Lung (tissue), 17 donors: ENCODE measurements at places on chromosomes 6 and 20. TPM values are rescaled to one million over a fixed set of nuclear protein-coding genes. Genes with fewer than 3 reads are reported as not detected.

DNA sequence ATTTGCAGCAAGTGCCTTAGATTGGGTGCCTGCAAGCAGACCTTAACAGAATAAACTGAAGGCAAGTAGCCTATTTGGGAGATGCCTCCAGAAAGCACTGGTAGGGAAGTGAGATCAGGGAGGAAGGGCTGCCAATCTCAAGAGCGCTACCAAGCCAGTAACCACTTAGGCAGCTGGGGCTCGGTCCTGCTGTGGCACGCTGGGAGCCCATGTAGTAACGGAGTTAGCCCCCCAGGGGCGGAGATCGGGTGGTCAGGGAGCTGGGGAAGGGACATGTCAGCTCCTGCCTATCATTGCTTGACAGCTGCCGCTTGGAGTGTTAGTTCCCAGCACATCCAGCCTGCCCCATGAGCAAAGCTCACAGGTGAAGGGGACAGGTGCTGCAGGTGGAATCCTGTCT, 127.0 kb downstream of the CEBPB start:
- H3K4me1 ChIP-seq, result peaks cover 15% of the 10 kb centered on the region
- H3K27me3 ChIP-seq, result no peaks in the 10 kb centered on the region
- H3K27ac ChIP-seq, result no peak overlapping the region
- H3K4me3 ChIP-seq, result no peak overlapping the region
- no peak for DNase-seq
- no peaks in the 10 kb centered on the region for H3K36me3 ChIP-seq

DNA sequence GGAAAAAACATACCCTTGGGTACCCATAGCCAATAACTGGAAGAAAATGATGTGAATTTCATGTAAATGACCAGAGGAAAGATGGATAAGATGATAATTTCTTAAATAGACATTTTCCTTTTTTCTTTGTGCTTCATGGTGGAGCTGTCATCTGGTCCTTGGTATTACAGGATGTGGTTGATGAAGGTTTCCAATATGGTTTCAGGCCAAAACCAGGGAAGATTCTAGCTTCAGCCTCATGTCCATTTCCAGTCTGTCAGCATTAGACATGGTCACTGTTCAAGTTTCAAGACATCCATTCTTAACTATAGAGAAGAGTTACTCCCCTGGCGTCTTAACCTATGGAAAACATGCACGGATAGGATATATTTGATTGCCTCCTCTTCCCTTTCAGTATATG, 63.6 kb downstream of the SSR1 start:
- H3K4me1 ChIP-seq, result no peaks in the 10 kb centered on the region
- no peak for DNase-seq
- H3K27me3 ChIP-seq, result no peaks in the 10 kb centered on the region
- no peak overlapping the region for H3K27ac ChIP-seq
- H3K4me3 ChIP-seq, result no peak overlapping the region

ECI2 gene
- total RNA-seq, result 42.6 TPM

DNA sequence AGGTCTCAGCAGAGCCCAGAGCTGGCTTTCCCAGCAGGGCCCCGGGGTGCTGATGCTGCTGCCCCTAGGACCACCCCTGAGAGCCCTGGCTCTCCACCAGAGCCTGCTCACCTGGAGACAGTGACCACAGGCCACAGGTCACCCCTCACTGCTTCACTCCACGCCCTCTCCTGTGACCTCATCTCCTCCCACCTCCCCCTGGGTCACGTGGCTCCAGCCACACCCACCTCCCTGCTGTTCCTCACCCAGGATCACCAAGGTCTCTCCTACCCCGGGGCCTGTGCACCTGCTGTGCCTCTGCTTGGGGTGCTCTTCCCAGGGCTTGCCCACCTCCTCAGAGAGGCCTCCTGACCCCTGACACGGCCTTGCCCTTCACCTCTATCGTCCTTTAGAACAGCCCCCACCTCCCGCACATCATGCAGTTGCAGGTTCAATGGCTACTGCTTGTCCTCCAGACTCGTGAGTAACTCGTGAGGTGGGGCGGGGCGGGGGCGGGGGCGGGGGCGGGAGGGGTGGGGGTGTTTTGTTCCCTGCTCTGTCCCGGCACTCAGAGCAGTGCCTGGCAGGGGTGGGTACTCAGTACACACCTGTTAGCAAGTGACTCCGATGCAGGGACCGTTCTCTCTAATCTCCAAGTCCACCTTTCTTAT, 468.0 kb downstream of the PREX1 start:
- no peaks in the 10 kb centered on the region for H3K36me3 ChIP-seq
- no peak overlapping the region for H3K27ac ChIP-seq
- H3K4me1 ChIP-seq, result no peaks in the 10 kb centered on the region
- no peak for DNase-seq

HRH3 gene
- total RNA-seq, result not detected

IL17A gene
- not detected for total RNA-seq

PRKN gene
- total RNA-seq, result 11.2 TPM

GRCh38 chr6:20630617-20631548, 96.6 kb downstream of the CDKAL1 start:
- H3K4me3 ChIP-seq, result no peak overlapping the region
- H3K27me3 ChIP-seq, result no peaks in the 10 kb centered on the region
- peaks cover 2% of the 10 kb centered on the region for H3K36me3 ChIP-seq
- no peak overlapping the region for H3K27ac ChIP-seq
- no peak for DNase-seq

TSHZ2 gene
- total RNA-seq, result 5.6 TPM

GRCh38 chr6:76495909-76496308, 423.4 kb upstream of the IMPG1 start:
- H3K27ac ChIP-seq, result no peak overlapping the region
- no peaks in the 10 kb centered on the region for H3K27me3 ChIP-seq
- no peak for DNase-seq
- no peaks in the 10 kb centered on the region for H3K36me3 ChIP-seq
- H3K4me3 ChIP-seq, result no peak overlapping the region

GRCh38 chr6:37340639-37340943, 13.2 kb upstream of the RNF8 start:
- no peaks in the 10 kb centered on the region for H3K27me3 ChIP-seq
- DNase-seq, result no peak
- no peak overlapping the region for H3K4me3 ChIP-seq
- no peaks in the 10 kb centered on the region for H3K36me3 ChIP-seq
- H3K4me1 ChIP-seq, result no peaks in the 10 kb centered on the region

- DNase-seq, result no peak
- no peaks in the 10 kb centered on the region for H3K27me3 ChIP-seq
- no peak overlapping the region for H3K4me3 ChIP-seq
- no peaks in the 10 kb centered on the region for H3K36me3 ChIP-seq
Measured at GRCh38 chr6:15769511-15770018, 106.7 kb upstream of the DTNBP1 start.

C20orf202 gene
- total RNA-seq, result 1.0 TPM

FERMT1 gene
- 2.4 TPM for total RNA-seq

GRCh38 chr6:113591896-113592827, 265.0 kb upstream of the MARCKS start:
- no peak overlapping the region for H3K27ac ChIP-seq

DNA sequence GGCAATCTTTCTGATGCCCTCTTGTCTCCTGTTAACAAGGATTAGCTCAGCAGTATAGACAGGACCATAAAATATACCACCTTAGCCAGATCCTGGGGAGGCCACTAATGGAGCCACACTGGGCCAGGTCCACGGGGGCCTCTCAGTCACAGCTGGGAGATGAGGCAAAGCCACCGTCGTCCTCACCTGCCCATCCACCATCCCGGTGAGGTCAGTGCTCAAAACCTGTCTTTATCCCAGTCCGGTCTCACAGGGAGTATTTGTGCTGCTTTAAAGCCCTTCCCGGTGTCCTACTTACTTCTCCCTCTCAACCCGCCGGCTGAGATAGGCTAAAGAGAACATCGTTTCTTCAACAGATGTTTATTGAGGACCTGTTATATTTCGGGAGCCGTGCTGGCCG, 104.3 kb downstream of the EDN3 start:
- H3K27ac ChIP-seq, result no peak overlapping the region
- H3K27me3 ChIP-seq, result peaks cover 43% of the 10 kb centered on the region
- no peak overlapping the region for H3K4me3 ChIP-seq
- no peaks in the 10 kb centered on the region for H3K4me1 ChIP-seq

DNA sequence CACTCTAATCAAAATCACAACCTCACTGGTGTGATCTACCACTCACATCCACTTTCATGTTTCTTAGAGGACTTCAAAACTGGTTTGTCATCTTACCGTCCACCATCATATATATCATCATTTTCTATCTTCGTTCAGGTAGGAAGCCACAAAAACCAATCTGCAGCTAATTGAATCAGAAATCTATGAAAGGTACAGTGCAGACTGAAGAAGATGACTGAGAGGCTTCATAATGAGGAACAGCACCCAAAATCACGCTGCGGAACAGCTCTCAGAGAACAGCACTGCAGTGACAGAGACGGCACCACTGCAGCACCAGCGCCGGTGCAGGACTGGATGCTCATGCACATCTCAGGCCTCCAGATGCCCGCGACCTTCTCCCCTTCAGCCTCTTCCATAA, 13.0 kb downstream of the GMDS start:
- no peak for DNase-seq
- no peaks in the 10 kb centered on the region for H3K36me3 ChIP-seq
- H3K4me1 ChIP-seq, result no peaks in the 10 kb centered on the region
- no peak overlapping the region for H3K4me3 ChIP-seq

- no peaks in the 10 kb centered on the region for H3K4me1 ChIP-seq
- no peak overlapping the region for H3K4me3 ChIP-seq
- H3K36me3 ChIP-seq, result no peaks in the 10 kb centered on the region
- no peak overlapping the region for H3K27ac ChIP-seq
- H3K27me3 ChIP-seq, result no peaks in the 10 kb centered on the region
- no peak for DNase-seq
Measured at GRCh38 chr6:145022199-145022796, 713.0 kb downstream of the EPM2A start.

GRCh38 chr6:169638915-169639314, 62.9 kb downstream of the WDR27 start:
- H3K27me3 ChIP-seq, result no peaks in the 10 kb centered on the region
- H3K27ac ChIP-seq, result no peak overlapping the region
- H3K4me3 ChIP-seq, result no peak overlapping the region

DNA sequence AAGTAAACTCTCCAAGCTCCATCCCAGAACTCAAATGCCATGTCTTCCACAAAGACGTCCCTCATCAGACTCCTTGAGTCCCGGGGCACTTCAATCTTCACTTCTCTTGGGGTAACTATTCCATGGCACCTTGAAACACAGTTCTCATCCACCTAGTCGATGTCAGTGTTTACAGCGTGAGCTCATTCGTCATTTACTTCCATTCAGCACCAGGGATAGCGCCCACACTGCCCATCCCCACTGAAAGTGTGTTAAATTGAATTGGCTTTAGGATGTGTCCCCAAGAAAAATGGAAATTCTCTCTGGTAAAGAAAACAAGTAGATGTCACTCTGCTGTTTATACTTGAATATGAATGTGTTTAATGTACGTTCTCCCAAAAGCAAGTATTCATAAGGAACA, 31.3 kb downstream of the KCNK15 start:
- H3K4me3 ChIP-seq, result no peak overlapping the region
- no peaks in the 10 kb centered on the region for H3K27me3 ChIP-seq
- H3K4me1 ChIP-seq, result no peaks in the 10 kb centered on the region
- H3K36me3 ChIP-seq, result no peaks in the 10 kb centered on the region
- H3K27ac ChIP-seq, result no peak overlapping the region

CALHM4 gene
- total RNA-seq, result not detected

GRCh38 chr6:34462551-34462971, 3.3 kb upstream of the PACSIN1 start:
- peak; percentile 49 for DNase-seq
- H3K27me3 ChIP-seq, result no peaks in the 10 kb centered on the region
- H3K36me3 ChIP-seq, result no peaks in the 10 kb centered on the region
- peaks cover 5% of the 10 kb centered on the region for H3K4me1 ChIP-seq

- no peaks in the 10 kb centered on the region for H3K4me1 ChIP-seq
- no peak overlapping the region for H3K4me3 ChIP-seq
- DNase-seq, result no peak
- H3K36me3 ChIP-seq, result no peaks in the 10 kb centered on the region
- no peaks in the 10 kb centered on the region for H3K27me3 ChIP-seq
Measured at GRCh38 chr20:14609328-14610221, 272.2 kb upstream of the FLRT3 start.

GRCh38 chr6:111866857-111867256, 6.4 kb downstream of the FYN start:
- H3K4me3 ChIP-seq, result no peak overlapping the region
- H3K27me3 ChIP-seq, result no peaks in the 10 kb centered on the region
- no peak overlapping the region for H3K27ac ChIP-seq
- DNase-seq, result no peak

GRCh38 chr6:125201961-125202729, 48.6 kb downstream of the TPD52L1 start:
- peak overlapping the region; percentile 52 for H3K27ac ChIP-seq
- H3K27me3 ChIP-seq, result no peaks in the 10 kb centered on the region
- no peak overlapping the region for H3K4me3 ChIP-seq
- peaks cover 28% of the 10 kb centered on the region for H3K4me1 ChIP-seq

JARID2 gene
- 13.5 TPM for total RNA-seq

ZSCAN23 gene
- 3.0 TPM for total RNA-seq

SAYSD1 gene
- 17.5 TPM for total RNA-seq

ARFGEF3 gene
- total RNA-seq, result 28.1 TPM

DNA sequence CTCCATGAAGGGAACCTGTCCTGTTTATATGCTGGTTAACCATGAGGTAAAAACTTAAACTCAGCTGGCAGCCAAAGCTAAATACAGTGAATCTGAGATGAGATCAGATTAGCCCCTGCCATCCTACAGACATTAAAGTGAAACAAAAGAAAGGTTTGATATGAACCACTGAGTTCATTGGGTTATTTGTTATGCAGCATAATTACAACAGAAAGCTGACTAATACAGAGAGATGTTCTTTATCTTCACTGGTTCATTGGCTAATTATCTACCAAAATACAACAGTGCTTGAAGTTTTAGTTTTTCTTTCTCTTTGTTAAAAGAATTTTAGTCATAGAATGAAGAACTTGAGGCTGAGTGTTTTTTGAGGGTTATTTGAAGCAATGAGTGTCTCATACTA, 307.6 kb upstream of the FERMT1 start:
- no peak overlapping the region for H3K4me3 ChIP-seq
- DNase-seq, result no peak
- H3K27me3 ChIP-seq, result no peaks in the 10 kb centered on the region
- no peak overlapping the region for H3K27ac ChIP-seq

DNA sequence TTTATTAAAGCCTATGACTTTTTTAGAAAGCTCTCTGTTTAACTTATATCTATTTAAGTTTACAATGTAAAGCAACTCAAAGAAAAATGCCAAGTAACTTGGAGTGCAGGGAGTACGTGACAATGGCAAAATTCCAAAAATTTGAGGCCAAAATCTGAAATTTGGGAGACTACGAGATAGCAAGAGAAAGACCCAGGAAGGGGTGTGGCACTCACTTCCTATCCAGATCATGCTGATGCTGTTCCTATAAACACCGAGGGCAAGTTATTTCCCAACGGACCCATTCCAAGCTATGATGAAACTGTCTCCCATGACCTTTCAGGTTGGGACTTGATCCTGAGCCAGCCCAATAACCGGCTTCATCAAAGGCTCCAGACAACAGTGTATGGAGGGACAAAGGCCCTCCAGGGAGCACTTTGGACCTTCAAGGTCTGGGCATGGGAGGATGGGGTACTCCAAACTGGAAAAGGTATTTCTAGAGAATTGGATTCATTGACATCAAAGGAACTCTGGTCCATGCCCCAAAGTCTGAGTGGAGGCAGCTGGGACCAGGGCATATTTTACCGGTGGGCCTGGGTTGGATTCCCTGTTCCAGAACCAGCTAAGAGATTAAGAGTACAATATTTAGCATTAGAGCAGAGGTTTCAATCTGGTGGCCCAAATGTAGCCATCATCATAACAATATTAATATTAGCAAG, 15.7 kb upstream of the SLC13A3 start:
- no peak overlapping the region for H3K27ac ChIP-seq
- H3K4me1 ChIP-seq, result no peaks in the 10 kb centered on the region
- H3K27me3 ChIP-seq, result no peaks in the 10 kb centered on the region
- no peak overlapping the region for H3K4me3 ChIP-seq
- DNase-seq, result no peak

TRIM31 gene
- 0.31 TPM for total RNA-seq

ADGRG6 gene
- 177 TPM for total RNA-seq
